Amygdala (tissue), 56 donors: ENCODE measurements at places on chromosomes 5 and 9.

DNA sequence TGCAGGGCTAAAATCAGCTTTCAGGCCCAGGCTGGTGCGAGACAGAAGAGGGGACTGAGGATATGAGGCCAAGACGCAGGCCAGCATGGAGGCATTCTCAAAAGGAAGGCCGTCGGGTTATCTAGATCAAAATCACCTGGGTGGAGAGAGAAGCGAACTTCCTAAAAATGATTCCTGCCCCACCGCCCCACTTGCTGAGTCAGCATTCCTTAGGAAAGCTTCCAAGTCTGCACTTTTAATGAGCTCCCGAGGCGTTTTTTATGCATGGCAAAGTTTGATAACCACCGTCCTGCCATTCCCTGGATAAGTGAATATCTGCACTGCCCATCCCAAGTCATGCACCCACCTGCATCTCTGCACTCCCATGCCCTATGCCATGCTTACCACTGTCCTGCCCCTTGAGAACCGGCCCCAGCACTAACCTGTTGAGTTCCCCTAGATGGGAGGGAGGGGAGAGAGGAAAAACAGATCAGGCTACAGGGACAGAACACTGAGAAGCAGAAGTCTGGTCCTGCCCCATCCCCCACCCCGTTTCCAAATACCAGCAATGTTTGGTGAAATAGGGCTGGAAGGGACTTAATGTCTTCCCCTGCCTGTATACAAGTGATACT, 1.6 kb upstream of the SPOCK1 start:
- DNase-seq, result no peak

DNA sequence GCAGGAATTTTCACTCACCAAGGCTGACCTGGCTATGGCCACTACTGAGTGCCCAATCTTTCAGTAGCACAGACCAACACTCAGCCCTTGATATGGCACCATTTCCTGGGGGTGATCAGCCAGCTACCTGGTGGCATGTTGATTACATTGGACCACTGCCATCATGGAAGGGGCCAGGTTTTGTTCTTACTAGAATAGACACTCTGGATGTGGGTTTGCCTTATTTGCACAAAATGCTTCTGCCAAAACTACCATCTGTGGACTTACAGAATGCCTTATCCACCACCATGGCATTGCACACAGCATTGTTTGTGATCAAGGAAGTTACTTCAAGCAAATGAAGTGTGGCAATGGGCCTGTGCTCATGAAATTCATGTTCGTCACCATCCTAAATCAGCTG, 69.7 kb upstream of the SH3GL2 start:
- no peak for DNase-seq

- DNase-seq, result no peak
Measured at GRCh38 chr9:2420543-2420942, 201.0 kb upstream of the VLDLR start.

- no peak for DNase-seq
Measured at GRCh38 chr5:100797861-100798260, 105.2 kb downstream of the ST8SIA4 start.

DNA sequence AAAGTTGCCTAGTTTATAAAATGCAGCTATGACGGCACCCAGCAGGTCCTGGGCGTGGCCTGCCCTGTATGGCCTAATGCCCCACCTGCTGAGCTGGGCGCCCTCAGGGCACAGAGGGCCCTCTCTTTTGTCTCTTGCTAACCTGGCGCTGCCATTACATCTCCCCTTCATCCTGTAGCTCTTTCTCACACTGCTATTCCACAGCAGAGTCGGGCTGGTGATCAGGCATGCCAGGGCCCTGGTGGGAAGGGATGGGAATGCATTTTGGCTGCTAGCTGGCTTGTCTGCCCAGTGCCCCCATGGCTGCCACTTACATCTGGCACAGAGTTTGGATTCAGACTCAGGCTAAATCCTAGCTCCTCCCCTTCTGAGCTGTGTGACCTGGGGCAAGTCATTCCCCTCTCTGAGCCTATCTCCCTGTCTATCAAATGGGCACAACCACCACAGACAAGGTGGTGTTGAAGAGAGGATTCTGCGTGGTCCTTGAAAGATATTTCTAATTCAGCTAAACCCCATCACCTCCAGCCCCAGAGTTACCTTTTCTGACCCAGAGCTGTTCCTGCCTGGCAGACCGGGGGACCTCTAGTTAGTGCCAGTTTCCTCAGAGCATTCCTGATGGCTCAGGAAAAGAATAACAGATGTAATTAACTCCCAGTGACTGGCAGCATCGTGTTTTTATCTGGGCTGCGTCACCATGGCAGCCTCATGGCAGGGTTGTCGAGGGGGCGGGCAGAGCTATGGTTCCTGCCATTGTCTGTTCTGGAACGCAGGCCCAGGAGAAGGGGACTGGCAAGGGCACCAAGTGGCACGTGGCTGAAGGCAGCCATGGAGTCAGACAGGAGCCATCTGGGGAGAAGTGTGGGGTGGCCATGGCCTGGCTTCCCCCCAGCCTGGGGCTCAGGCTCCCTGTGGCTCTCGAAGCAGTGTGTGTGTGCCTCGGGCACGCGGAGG, 6.3 kb downstream of the PRR7 start:
- peak; percentile 32 for DNase-seq

DNA sequence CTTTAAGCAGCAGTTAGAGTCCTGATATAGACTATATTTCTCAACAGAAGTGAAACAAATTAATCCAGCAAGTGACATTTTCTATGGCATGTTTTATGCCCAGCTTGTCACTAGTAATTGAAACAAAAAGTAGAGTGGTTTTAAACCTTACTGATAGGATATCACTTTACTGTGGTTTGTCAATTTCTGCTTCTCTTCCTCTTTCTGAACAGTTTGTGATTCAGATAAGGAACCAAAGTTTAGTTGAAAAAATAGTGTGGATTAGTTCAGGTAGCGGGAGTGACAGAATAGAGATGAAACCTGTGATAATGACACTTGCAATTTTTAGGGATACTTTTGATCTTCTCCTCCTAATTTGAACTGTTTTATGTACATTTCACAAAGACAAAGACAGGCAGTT, 485.7 kb upstream of the EDIL3 start:
- no peak for DNase-seq

DNA sequence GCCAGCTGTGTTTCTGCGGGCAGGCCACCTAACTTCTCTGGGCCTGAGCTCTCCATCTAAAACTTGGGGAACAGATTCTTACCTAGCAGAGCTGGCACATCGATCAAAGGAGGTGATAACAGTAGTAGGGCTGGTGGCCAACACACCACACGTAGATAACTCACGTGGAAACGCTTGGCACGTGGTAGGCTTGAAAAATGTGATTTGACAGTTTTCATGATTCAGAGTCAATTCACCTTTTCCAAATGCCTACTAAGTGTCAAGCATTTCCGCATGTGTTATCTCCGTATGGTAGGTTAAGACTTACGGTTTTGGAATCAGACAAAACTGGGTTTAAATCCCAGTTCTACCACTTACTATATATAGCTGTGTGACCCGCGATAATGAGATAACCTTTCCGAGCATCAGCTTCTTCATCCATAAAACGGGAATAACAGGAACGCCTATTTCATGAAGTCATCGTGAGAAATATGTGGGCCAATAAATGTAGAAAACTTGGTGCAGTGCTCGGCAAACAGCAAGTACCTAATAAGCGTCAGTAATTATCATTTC, 25.5 kb downstream of the NDUFA8 start:
- DNase-seq, result no peak
